ENCODE measurements at places on chromosomes 5 and 9.

DNA sequence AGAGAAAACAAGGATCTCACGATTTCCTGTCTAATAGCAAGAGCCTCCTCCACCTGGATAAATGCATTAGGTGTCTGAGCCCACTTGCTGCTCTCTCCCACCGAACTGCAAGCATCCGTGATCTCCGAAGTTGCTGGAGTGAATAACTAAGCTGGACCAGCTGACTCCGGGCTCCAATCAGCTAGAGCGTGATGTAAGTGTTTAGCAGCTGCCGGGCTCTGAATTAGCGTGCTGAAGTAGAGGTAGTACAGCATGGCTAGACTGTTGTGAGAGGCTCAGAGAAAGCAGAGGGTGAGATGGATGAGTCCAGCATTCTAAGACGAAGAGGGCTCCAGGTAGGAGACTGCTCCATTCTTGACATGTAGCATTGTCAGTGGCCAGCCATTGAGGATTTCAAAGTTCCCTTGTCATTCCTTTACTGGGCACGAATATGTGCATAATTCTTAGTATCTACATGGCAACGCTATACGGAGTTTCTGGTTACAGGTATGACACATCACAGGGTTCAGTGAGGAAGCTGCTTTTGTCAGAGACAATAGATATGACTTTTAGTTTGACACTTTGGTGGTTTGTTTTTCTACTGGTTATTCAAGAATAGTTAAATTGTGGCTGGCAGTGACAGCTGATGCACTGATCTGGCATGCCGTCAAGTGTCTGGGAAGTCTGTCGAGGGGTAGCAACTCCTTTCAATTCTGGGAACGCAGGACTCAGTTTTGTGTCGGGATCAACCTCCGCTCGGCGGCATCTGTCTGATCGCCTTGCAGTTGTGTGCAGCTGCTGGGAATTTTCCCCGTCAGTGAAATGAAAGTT lies 232.6 kb downstream of the MAST4 start:
- DNase-seq, result peak; percentile 66

GRCh38 chr5:14261856-14262611 lies 118.9 kb downstream of the TRIO start:
- no peak for DNase-seq

- DNase-seq, result no peak
Observed at GRCh38 chr5:108749128-108749861, 1.6 kb downstream of the FER start.

DNA sequence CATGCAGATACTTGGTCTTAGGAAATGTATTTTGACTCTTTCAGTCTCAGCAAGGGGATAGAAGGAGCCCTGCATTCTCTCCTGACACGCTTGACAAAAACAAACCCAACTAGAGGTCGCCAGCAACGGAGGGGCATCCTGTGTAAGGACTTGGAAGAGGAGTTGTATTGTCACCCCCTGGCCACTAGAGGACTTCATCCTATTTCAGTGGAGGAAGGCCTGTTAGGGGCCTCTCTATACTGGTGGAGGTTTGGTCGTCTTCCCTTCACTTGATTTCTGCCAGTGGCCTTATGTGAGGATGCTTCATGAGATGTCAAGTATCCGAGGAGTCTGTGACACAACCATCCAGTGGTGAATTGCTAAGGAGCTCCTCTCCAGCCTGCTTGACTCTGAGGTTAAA lies 122.8 kb upstream of the STC2 start:
- DNase-seq, result no peak

GRCh38 chr9:133023117-133023890 lies 7.5 kb upstream of the GTF3C5 start:
- no peak for DNase-seq

DNA sequence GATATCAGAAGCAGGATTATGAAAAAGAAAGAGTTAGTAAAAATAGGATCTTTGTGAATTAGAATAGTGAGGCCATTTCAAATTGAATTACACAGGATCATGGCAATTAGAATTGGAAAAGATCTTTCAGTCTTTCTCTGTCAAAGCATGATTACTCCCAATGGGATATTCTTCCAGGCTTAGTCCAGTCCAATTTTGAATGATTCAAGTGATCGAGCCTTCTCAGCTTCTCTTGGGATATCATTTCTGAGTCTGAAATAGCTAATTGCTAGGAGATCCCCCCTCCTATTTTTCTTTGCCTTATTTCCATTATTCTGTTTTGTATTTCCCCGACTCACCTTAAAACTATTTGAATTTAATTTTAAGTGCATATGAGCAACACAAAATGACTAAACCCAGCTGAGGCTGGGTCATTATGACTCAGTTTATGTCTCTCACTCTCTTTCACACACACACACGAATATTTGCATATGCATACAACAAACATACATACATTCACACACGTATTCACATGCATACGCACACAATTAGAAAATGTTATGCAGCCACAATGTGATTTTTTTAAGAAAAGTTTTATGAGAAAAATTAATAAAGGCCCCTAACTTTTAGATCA lies 34.8 kb upstream of the EFNA5 start:
- no peak for DNase-seq

DNA sequence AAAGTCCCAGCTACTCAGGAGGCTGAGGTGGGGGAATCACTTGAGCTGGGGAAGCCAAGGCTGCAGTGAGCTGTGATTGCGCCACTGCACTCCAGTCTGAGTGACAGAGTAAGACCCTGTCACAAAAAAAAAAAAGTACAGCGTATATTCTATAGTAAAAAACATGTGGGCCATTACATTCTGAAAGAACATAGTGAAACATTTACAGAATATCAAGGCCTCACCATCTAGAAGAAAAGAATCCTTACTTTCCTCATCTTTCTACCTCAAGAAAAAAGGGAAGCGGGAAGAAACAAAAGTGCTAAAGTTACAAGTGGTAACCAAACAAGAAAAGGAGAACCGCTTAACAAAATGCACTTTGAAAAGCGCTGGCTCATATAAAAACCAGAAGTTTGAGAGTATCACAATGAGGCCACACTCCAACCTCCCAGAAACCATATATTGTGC lies 5.7 kb upstream of the SYK start:
- DNase-seq, result no peak

DNA sequence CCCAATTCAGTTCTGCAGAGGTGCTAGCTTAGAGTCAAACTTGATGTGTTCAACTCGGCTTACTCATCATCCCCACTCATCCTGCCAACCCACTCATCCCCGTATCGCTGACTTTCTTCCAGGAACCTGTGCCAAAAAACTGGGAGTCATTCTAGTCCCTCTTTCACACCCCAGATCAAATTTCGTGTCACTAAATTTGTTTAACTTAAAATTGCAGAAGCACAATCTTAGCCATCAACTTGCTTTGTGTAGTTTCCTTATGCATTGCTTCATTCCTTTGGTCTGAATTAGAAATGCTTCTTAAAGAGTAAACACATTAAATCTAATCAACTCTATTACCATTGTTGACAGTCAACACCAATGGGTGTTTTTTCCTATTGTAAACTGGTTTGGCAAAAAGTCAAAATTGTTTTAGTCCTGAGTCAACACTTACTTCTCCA lies 162.4 kb downstream of the TTC39B start:
- DNase-seq, result no peak

DNA sequence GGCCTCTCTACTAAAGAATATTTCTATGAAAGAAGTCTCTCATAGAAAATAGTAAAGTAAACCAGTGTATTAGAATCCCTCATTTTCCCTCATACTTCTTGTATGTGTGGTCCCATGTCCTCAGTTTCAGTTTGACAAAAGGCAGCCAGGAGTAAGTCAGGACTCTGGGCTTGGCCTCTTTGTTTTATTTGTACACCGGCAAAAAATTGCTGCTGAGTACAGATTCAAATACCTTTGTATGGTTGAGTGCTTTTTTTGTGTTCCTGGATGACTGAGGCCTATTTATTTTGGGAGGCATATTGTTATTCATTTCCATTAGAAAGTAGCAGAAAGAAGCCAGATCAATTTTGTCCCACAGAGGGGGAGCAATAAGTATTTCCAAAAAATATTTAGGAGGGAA lies 47.3 kb upstream of the CEP78 start:
- DNase-seq, result no peak

DNA sequence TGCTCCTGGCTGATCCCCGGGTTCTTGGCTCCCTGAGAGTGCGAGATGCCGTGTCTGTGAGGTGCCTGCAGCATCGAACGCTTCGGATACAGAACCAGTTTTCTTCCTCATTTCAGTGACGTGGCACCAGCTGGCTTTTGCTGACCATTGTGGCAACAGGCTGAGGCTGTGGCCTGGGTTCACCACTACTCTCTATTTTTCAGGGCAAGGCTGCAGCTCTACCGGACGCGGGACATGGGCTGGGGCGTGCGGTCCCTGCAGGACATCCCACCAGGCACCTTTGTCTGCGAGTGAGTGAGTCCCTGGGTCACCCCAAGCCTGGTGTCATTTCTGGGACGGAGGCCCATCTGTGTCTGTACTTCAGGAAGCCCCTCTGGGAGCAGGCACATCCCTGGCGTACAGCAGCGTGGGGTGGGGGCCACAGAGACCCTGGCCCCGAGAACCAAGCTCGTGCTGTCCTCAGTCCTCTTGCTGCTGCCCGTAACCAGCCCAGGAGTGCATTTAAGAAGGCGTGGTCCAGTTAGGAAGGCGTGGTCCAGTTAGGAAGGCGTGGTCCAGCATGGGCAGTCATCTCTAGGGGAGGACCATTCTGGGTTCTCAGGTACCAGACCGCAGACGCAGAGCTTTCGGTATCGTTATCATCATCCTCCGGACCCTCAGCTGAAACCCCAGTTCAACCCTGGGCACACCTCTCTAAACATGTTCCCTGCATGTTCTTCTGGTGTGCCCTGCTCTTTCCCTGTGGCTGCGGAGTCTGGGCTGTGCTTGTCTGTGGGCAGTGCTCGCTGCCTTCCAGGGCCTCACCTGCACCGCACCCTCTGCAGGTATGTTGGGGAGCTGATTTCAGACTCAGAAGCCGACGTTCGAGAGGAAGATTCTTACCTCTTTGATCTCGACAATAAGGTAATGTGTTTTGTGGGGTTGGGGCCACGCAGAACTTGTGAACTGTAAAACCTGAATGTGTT lies 60.1 kb upstream of the CACNA1B start:
- no peak for DNase-seq

- no peak for DNase-seq
Observed at GRCh38 chr5:96659170-96659569, 3.0 kb upstream of the CAST start.

DNA sequence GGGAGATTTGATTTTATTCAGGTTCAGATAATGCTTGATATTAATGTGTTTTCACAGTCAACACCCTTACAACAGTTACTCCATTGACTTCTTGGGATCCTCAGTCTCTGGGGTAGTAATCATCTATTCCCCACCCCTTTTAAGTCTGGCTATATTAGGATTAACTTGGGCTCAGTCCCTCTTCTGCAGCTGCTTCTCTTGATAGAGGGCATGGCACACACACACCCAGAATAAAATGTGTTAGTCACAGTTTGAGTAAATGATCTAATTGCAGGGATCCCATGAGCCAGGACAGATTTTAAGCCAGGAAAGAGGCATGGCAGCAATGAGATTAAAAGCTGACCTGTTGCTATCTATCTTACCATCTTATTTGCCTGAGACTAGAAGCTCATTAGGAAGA lies 53.7 kb upstream of the VLDLR start:
- DNase-seq, result no peak

DNA sequence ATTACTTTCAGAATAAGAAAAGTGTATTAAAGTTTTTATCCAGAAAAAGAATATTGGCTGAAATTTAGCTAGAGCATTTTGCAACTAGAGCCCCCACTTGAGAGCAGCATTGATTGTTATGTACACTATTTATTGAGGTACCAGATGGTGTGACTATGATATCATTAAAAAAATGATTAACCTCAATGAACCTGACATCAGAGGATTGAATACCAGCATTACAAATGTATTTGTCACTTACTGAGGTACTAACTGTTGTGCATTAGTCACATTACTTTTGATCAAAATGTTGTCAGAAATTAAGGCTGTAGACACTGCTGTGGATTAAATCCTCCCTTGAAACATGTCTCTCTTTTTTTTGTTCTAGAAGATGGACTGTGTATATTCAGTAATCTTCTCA lies 127.8 kb upstream of the DHFR start:
- DNase-seq, result no peak

- no peak for DNase-seq
Observed at GRCh38 chr9:130426883-130427282, 17.9 kb upstream of the ASS1 start.

- DNase-seq, result no peak
Observed at GRCh38 chr5:93805616-93806379, 64.4 kb upstream of the POU5F2 start.

DNA sequence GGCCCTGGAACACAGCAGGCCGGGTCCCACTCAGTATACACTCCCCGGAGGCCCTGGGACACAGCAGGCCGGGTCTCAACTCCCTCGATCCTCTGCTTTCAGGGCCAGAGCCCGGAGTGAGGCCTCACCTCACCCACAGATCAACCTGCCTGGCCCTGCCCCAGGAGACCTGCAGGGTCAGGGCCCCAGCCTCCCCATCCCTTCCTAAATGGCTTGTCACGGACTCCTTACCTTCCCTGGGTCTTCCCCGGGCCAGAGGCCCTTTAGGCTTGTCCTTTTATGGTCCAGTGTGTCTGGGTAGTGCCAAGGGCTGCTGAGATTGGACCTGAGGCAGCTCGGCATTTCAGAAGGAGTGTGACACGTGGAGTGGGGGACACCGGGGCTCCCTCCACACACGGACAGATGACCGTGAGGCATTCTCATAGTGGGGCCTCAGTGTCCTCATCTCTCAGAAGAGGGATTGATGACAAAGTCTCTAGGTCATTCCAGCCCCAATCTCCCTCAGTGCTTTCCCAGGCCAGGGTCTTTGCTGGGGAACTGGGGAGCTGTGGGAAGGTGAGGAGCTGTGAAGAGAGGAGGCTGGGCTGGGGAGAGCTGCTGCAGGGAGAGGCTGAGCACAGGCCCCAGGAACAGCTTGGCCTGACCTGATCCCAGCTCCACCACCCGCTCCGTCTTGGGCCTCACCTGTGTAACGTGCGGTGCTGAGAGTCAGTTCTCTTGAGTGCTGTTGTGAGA lies 18.0 kb upstream of the PLEKHG4B start:
- no peak for DNase-seq

GRCh38 chr5:5270958-5271785 lies 131.0 kb downstream of the ADAMTS16 start:
- peak; percentile 56 for DNase-seq

DNA sequence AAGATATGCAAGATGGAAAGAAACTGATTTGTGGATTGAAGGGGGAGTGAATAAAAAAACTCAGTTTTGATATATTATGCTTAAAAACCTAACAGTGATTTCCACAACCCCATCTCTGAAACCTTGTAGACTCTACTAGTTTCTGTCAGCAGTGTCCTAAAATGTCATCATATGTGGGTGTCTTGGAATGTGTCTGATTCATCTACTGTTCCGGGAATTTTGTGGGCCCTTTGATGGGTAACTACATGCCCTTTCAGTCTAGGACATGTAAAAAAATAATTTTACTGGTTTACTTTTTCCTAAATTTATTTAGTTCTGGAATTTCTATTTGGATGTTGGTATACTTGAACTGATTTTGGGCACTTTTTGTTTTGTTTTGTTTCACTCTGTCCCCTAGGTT lies 118.9 kb upstream of the NMUR2 start:
- DNase-seq, result no peak

GRCh38 chr5:121691478-121691877 lies 160.2 kb upstream of the FTMT start:
- DNase-seq, result no peak

GRCh38 chr5:126438267-126438666 lies 15.1 kb downstream of the GRAMD2B start:
- DNase-seq, result no peak

GRCh38 chr5:50667023-50667652 lies 701 bp downstream of the PARP8 start:
- peak; percentile 70 for DNase-seq

All from left ventricle myocardium inferior (tissue), 1 donor.